ENCODE measurements at places on chromosomes 3 and 15.
A peak's percentile ranks its signal among the peaks of the same experiment; 100 is the strongest.

GRCh38 chr3:5579139-5579602, 391.7 kb downstream of the EDEM1 start:
- DNase-seq: no peak

DNA sequence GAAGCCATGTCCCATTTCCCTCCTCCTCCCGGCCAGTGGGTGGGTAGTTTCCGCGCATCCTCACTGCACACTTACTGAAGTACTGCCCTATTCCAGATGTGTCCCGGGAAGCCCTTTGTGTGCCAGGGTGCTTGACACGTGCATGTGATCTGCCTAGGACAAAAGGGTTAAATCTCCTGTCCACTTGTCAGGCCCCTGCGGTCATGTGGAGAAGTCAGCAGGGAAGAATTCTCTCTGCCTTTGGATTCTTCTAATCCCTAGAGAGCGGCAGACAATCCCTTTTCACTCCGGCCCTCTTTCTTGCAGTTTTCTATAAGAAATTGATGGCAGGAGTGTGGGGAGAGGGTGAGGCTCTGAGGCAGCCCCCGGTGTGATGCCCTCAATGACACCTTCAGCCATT, 19.8 kb downstream of the ST8SIA2 start:
- no peak for DNase-seq

GRCh38 chr15:64193971-64194370, 31.1 kb upstream of the PPIB start:
- no peak for DNase-seq

DNA sequence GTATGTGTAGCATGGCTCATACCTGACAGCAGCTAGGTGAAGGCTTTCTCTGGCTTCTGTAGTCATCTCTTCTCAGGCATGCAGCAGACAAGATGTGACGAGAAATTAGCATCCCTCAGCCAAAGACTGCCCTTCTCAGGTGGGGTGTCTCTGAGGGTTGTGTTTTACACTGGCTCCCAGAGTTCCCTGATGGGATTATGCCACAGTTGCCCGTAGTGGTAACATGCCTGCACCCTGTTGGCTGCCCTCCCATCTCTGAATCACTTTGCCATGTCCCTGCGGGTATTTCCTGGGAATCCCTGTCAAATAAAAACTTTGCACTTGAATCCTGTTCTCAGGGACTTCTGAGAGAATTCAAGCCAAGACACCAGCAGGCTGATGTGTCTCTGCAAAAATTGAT, 70.5 kb downstream of the LRTM1 start:
- DNase-seq: no peak

- DNase-seq: peak; percentile 52
Observed at GRCh38 chr3:157618075-157618760, 115.0 kb upstream of the VEPH1 start.

DNA sequence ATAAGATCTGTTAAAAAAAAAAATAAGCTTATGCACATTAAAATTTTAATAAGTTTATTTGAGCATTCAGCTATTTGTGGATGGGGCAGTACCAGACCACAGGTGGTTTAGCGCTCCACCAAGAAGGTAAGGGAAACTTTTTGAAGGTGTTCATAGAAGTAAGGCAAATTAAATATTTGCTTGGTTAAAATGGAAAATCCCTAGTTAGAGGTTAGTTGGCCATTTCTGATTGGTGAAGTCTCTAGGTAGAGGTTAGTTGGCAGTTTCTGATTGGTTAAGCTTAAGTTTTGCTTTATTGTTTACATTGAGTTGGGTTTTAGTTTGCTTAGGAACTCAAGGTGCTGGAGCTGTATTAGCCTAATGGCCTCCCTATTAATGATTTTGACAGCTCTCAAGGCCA, 30.7 kb downstream of the SCN11A start:
- DNase-seq: no peak

- no peak for DNase-seq
Observed at GRCh38 chr15:100107606-100108225, 234.1 kb downstream of the ADAMTS17 start.

- no peak for DNase-seq
Observed at GRCh38 chr3:59374818-59375211, 325.0 kb upstream of the CFAP20DC start.

GRCh38 chr3:189860296-189860695, 229.1 kb downstream of the TP63 start:
- DNase-seq: no peak

GRCh38 chr3:106582151-106582550, 713.3 kb upstream of the CBLB start:
- DNase-seq: no peak

GRCh38 chr15:38024293-38025091, 90.1 kb downstream of the TMCO5A start:
- DNase-seq: no peak

DNA sequence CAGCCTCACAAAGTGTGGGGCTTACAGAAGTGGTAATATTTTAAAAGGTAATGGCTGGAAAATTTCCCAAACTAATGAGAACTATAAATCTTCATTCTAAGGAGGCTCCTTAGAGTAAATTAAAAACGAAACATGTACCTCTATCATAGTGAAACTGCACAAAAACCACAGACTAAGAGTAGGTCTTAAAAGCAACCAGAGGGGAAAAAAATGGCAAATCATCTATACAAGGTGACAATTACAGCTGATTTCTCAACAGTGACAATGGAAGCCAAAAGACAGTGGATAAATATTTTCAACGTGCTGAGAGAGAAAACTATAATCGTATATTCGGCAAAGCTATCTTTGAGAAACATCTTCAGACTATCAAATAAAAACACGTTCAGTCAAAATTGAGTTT, 20.6 kb downstream of the HEG1 start:
- DNase-seq: no peak

DNA sequence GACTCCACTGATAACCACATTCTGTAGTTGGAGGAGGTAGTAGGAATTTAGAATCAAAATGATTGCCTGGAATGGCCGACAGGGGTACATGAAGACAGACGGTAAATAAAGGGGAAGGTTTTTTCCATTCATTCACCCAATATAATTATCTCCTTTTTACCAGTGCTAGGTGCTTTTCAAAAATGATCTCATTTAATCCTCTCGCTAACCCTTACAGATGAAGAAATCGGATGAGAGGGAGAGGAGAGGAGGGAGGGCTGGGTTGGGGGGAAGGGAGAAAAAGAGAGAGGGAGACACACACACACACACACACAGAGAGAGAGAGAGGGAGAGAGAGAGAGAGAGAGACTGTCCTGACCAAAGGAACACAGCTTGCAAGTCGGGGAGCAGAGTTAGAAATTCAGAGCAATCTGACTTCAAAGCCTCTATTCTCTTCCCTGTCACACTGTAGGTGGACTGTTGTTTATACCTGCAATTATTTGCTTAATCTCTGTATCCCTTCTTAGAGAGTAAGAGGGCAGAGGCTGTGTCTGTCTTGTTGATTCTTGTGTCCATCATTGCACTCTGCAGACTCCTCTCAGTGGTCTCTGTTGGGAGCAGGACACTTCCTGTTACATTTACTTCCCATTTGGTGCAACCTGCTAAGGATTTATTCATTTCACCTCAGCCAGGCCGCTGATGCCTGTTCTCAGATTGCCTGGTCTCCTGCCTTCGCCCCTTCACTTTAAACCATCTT, 18.7 kb upstream of the PAQR9 start:
- DNase-seq: no peak

DNA sequence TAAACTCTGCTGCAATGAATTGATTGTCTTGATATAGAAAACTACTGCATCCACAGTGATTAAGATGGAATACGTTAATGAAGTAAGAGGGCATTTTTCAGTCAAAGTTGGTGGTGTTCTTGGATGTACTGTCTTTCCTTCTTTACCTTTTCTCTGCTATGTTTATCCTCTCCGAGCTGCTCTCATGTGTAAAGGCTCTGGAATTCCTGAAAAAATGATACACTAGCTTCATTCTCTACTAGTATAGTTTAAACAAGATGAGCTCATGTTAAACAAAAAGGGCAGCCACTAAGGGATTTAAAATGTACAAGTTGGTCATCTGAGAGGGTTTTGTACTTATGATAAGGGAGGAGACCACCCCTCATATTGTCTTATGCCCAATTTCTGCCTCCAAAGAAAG, 504.6 kb upstream of the NECTIN3 start:
- no peak for DNase-seq

DNA sequence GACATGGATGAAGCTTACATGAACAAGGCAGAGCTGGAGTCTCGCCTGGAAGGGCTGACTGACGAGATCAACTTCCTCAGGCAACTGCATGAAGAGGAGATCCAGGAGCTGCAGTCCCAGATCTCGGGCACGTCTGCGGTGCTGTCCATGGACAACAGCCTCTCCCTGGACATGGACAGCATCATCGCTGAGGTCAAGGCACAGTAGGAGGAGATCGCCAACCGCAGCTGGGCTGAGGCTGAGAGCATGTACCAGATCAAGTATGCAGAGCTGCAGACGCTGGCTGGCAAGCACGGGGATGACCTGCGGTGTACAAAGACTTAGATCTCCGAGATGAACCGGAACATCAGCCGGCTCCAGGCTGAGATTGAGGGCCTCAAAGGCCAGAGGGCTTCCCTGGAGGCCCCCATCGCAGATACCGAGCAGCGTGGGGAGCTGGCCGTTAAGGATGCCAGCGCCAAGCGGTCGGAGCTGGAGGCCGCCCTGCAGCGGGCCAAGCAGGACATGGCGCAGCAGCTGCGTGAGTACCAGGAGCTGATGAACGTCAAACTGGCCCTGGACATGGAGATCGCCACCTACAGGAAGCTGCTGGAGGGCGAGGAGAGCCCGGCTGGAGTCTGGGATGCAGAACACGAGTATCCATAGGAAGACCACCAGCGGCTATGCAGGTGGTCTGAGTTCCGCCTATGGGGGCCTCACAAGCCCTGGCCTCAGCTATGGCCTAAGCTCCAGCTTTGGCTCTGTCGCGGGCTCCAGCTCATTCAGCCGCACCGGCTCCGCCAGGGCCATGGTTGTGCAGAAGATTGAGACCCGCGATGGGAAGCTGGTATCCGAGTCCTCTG, 77.6 kb downstream of the CLDN11 start:
- DNase-seq: no peak

- DNase-seq: no peak
Observed at GRCh38 chr3:138089091-138089490, 26.3 kb downstream of the DZIP1L start.

DNA sequence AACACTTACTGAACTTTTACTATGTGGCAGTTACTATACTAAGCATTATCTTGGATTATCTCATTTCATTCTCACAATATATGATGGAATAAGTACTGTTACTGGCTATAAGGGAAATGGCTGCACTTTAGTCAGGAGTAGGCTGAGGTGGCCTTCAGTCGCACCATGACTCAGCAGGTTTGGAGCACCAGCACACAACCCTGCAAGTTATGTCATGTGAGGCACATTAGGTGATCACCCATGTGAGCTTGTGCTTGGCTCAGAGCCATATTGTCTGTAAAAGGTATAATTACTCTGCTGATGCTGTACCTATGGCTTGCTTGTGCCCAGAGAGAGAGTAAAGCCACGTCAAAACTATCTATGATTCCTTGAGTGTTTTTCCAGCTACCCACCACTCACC, 54.1 kb upstream of the TIPARP start:
- no peak for DNase-seq

GRCh38 chr3:66659056-66659455, 158.2 kb upstream of the LRIG1 start:
- DNase-seq: no peak

DNA sequence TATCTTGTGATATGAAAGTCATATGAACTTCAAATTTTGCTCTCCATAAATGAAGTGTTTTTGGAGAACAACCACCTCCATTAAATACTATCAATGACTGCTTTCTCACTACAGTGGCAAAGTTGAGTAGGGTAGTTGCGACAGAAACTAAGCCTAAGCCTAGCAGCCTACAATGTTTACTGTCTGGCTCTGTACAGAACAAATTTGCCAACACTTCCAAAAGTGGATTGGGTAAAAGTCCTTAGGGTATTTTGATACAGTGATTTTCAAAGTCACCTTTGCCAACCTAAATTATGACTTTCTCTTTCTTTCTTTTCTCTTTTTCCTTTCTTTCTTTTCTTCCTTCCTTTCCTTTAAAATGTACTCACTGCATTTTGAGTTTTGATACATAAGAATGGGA, 142.6 kb downstream of the PLCL2 start:
- DNase-seq: no peak

DNA sequence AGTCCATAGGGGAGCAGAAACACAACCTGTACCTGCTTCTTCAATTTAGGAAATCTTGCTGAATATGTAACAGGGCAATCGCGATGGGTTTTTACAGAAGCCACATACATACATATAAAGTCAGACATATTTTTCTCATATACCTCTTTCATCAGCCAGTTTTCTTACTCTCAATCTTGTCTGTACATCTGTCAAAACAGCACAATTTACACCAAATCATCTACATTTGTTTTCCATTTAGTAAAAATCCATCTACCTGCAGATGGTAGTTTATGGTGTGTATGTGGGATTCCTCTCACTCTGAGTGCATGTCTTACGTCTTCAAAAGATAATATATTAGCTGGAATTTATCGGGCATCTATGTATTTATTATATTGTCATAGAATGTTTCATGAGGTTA, 208.7 kb downstream of the ZPLD1 start:
- no peak for DNase-seq

DNA sequence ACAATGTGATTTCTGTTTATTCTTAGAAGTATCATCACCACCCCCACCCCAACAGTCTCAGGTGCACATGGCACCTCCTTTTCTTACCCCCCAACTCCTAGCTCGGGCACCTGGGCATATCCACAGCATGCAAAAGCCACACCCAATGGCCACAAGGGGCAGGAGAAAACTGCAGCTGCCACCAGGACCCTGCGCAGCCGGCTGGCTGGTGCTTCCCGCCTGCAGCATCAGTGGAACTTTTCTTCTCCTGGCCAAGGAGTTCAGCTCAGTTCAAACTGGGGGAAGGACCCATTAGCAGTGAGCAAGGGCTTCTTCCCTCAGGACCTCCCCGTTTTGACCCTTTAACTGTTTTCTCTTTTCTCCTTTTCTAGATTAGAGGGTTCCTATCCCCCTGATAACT, 44.8 kb downstream of the TM4SF18 start:
- DNase-seq: no peak

DNA sequence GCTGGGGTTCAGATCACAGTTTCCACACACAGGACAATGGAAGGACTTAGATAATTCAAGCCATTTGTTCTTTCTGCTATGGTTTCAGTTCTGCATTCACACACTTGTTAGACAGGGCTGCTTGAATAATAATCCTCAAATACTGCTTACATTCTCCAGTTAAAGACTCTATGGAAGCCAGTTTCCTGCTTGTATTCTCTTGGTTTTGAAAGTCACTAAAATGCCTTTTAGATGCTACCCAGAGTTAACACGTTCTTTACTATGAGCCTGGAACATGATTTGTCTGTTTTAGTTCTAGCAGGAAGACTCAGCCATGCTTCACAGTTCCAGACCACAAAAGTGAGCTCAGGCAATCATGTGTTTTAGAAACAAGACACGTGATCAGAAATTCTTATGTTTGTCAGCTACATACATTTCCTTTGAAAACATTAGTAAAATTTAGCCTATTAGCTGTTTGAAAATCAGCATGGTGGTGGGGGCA, 152.4 kb downstream of the LEKR1 start:
- no peak for DNase-seq
